Stimulated activated CD8-positive, alpha-beta memory T cell treated with anti-CD3 and anti-CD28 coated beads, Interleukin-15, amount 100 ng/mL, for 4 hours (primary cell): ENCODE measurements at places on chromosomes 7 and 10.

GRCh38 chr7:6266699-6267098, 5.7 kb downstream of the CYTH3 start:
- DNase-seq: no peak

DNA sequence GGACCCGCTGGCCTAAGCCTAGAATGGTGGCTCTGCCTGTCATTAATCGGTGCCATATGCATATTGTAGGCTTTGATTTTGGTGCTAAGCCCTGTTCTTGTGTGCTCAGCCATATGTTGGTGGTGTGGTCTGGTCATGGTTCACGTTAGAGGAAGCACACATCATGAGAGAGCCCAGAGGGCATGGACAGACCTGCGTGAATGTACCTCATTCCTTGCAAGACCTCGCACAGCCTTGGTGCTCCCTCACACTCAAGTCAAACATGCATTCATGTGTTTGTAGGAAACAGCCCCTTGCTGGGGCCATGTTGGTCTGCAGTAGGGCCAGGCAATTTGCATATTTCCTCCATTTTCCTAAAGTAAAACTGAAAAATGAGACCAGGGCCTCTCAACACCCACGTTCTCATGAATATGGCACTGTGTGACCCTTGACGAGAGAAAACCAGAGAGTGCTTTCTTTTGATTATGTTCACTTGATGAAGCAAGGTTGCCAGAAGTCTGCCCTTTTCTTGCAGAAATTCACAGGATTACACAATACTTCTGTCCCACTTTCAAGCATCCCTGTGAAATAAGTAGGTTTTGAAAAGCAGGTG, 268.7 kb downstream of the CELF2 start:
- no peak for DNase-seq

GRCh38 chr10:61319386-61320256, 133.6 kb downstream of the TMEM26 start:
- no peak for DNase-seq

DNA sequence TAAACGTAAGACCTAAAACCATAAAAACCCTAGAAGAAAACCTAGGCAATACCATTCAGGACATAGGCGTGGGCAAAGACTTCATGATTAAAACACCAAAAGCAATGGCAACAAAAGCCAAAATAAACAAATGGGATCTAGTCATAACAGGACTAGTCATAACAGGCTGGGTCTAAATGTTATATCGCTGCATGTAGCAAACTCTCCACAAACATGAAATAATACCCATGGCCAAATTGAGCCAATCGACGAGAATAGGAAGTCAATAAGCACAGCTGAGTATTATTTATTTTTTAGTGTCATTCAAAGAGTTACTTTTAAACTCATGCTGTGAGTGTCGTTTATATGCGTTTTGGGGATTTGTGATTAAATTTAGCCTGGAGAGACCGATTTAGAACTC, 225.1 kb downstream of the TFEC start:
- DNase-seq: no peak

DNA sequence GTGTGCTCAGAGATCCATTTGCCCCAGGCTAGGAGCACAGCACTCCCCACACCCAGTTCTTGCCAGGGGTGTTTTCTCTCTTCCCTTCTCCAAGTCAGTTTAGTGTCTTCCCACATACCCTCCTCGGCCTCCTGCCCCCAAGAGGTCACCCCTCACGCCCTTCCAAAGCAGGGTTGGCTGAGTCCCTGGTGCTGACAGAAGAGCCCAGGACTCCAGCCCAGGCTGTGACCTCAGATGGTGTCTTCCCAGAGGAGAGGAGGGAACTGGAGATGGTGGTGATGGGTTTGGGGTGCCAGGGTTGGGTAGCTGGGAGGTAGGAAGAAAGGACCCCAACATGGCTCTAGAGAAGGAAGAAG, 19.8 kb downstream of the ZNF775 start:
- DNase-seq: no peak

DNA sequence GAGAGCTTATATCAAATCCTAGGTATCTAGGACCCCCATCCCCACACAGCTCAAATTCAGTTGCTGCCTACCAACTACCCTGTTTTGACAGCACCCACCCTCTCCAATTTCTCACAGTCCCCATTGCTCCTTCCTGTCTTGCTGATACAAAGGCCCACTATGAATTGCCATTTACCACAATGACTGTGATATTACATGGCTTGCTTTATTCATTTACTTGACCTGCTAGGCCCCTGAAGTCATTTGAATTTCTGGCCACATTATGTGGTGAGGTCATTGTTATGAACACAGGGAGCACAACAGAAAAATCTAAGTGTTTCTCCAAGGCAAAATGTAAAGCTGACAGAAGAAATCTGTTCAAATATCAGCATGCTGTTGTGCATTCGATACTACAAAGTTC, 101.4 kb downstream of the PPP1R17 start:
- no peak for DNase-seq

- DNase-seq: no peak
These were observed 428.8 kb downstream of the SH2D4B start for GRCh38 chr10:80966326-80966986.

DNA sequence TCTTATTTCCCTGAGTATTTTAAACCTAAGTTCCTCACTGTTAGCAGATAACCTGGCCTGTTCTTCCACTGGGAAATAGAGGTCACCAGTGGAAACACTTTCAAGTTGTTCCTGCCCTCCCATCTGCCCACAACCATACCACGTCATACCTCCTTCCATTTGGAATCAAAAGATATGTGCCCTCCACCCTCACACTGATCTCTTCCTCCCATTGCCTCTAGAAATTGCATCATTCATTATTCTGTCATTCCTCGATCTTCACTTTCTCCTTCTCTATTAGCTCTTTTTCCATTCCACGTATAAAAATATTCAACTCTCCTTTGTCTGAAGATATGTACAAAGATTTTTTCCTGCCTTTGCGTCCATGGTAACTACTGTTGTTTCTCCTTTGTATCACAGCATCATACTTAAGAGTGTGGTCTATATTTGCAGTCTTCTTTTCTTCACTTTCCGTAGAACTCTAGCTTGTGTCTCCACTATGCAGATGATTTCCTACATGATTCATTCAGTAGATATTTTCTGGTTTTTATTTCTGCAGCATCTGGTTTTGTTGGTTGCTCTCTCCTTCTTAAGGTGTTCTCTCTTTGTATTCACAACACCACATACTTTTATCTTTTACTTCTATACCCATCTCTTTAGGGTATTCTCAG, 312.3 kb downstream of the REEP3 start:
- no peak for DNase-seq

- no peak for DNase-seq
These were observed 9.3 kb downstream of the TCAF1 start for GRCh38 chr7:143892527-143893300.

DNA sequence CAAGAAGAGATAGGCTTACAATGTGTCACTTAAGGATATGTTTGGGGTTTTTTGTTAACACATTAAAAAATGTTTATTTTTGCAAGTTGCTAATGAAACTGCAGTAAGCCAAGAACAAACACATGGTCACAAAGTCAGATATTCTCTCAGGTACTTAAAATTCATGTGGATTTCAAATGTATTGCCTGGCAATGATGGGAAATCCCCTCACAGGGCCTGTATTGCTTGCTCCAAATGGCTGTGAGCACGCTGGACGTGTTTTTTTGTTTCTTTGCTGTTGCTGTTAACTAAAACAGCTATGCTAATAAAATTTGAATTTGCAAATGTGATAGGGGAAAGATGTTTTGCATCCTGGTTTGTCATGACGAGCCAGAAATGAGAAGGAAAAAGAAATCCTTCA, 3.8 kb upstream of the CELF2 start:
- no peak for DNase-seq

DNA sequence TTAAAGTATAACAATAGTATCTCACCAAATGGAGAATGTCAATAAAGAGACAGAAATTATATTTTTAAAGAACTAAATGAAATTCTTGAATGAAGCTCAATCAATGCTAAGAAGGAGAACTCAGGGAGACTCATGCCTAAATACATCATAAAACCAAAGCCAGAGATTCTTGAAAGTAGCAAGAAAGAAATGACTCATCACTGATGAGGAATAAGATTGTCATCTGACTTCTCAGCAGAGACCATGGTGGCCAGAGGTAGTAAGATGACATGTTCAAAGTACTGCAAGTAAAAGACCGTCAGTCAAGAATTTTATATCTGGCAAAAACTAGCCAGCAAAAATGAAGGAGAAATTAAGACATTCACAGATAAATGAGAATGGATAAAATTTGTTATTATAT, 399.0 kb downstream of the GRID1 start:
- no peak for DNase-seq

DNA sequence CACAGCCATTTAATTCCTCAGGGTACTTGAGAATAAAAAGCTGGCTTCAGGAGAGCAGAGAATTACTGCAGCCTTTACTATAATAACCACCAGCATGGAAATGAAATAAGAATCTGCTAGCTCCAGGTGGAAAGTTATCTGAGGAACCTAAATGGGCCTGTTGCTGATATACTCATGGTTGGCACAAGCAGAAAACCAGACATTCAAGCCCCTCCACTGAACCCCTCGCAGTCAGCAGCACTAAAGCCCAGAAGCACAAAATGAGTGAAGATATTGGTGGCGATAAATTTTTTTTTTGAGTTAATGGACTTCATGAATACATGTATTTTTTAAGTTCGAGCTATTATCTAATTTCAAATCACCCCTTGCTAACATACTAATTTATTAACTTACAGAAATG, 303.9 kb upstream of the NRP1 start:
- DNase-seq: no peak

GRCh38 chr10:22320591-22321155, at the start of gene BMI1:
TSS of gene BMI1 (plus strand) at chr10:22321099. CDS start at chr10:22326450, 5,351 bp downstream.
- DNase-seq: no peak

DNA sequence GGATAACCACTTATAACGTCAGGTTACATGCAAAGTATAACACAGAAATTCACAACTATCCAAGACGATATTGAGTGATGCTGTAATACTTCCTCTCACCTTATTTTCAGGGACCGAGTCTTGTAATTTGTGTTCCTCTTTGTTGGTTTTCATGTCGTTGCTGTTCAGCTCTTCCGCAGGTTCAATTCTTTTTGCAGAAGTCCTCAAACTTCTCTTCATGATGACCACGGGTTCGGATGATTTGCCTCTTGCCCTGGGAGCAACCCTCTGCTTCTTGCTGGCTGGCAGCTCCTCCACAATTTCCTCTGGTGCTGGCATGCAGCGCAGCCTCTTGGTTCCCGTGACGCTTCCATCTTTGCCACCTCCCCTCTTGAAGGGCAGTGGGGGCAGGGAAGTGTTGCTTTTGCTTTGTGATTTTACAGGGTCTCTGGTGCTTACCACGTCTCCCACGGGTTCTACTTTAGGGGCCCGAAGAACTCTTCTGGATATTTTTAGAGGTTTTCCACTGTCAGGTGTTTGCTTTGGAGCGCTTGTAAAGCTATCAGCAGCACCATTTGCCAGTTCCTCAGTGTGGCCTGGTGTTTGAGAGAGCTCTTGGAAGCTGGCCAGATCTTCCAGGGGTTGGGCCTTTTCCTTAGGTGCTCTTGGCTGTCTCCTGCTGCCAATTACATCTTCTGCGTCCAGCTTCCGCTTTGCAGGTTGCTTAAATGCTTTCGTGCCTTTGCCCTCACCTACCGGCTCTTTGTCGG, 23.6 kb downstream of the MKI67 start:
- no peak for DNase-seq

DNA sequence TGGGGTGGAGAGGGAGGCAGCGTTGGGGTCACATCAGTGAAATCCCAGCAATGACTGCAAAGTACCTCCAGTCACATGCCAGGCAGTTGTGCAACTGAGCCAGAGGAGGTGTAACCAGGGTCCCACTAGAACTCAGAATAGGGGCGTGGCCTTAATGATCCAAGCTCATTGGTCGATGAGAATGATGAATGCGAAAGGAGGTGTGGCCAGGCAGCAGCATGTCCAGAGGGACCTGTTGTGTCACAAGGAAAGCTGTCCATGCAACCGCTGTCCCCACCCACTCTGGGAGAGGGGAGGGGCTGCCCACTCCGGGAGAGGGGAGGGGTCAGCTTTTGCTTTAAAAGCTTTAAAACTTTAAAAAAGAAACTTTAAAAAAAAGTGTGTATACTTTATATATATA, 25.3 kb upstream of the MTPAP start:
- DNase-seq: no peak

DNA sequence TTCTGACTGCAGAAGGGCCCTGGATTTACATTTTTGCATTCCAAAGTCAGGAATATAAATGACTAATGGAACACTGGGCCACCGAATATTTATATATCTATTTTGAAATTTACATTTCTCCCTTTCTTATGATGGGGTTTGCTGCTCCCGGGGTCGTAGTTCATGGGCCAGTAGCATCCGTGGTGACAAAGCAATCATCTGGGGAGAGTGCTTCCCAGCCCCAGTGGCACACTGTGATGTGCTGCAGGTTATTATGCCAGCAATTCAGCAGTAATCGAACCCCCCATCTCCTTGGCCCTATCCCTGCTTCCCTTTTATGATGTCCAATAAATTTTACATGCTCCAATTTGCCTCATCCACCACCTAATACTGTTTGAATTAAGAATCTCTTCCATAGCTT, 837.5 kb downstream of the LRMDA start:
- no peak for DNase-seq

DNA sequence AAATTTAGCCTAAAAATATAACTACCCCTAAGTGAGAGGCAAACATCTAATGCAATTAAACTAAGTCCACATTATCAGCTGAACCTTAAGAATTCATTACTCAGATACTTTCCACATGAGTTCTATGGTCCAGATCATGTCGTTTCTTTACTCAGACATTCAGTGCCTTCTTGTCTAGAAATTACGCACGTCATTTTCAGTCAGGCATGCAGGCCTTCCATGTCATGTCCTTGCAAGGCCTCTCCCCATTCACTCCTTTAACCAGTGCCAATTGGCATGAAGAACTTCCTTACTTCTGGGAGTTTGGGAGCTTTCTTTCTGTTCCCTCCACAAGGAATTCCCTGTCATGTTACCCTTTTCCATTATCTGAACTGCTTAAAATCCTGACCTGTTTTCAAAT, 118.8 kb downstream of the NRP1 start:
- DNase-seq: no peak

- DNase-seq: no peak
These were observed 102.3 kb downstream of the TWIST1 start for GRCh38 chr7:19015098-19015497.

DNA sequence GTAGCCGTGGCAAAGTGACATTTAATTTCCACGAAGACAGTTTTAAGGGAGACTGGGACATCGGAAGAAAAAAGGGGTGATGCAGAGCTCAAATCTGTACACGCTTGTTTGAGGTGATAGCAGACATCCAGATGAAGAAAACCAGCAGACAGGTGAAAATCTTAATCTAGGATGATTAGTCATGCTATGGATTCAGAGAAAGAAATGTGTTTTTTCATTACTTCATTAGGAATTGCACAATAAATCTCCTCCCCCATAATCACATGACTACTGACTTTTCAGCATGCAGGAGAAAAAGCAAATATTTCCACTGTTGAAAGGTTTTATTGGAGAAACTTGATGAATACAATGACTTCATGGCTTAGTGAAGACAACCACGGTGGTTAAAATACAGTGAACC, 2.5 kb downstream of the NUDT5 start:
- DNase-seq: no peak

- DNase-seq: no peak
These were observed 36.6 kb downstream of the BRAF start for GRCh38 chr7:140888087-140888486.

- DNase-seq: no peak
These were observed 126.7 kb upstream of the CXCL12 start for GRCh38 chr10:44511601-44512000.

- DNase-seq: peak; percentile 56
These were observed 46.6 kb downstream of the PWWP2B start for GRCh38 chr10:132443605-132443982.

- no peak for DNase-seq
These were observed 42.2 kb downstream of the SUFU start for GRCh38 chr10:102545997-102546396.

GRCh38 chr7:1966631-1967200, 266.0 kb downstream of the MAD1L1 start:
- no peak for DNase-seq
